AML-193 (cell line): ENCODE measurements at places on chromosomes 7 and 10.
A peak's percentile ranks its signal among the peaks of the same experiment; 100 is the strongest.

DNA sequence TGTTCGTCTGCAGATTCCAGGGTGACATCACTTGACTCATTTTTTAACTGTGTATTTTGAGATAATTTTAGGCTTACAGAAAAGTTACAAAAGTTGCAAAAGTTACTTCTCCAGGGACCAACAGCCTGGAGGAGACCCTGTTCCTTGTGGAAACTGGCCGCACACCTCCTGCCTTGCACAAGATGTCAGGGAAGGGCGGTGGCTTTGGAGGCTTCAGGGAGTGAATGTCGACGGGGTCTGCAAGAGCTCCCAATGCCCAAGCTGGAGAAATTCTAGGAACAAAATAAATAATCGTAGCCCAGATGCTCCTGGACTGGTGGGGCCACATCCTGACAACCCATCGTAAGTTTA is 62.2 kb upstream of the FAM20C start:
- DNase-seq = no peak

DNA sequence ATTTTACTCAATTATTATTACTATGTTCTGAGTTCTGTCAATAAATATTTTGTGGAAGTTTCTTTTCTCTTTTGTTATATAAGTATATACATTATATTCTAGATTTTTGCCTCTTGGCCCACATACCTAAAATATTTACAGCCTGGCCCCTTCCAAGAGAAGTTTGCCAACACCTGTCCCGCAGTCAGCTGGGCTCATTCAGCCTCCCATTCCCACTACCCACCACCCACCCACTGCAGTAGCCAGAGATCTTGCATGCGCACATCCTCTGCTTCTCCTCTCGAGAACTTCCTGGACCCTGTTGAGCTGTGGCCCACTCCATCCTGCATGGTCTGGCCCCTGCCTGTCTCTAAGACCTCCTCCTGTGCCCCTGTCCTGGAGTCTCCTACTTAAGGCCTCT is 33.6 kb downstream of the WIPF3 start:
- no peak for DNase-seq

- DNase-seq = no peak
Observed at GRCh38 chr7:55133630-55134358, 115.0 kb downstream of the EGFR start.

DNA sequence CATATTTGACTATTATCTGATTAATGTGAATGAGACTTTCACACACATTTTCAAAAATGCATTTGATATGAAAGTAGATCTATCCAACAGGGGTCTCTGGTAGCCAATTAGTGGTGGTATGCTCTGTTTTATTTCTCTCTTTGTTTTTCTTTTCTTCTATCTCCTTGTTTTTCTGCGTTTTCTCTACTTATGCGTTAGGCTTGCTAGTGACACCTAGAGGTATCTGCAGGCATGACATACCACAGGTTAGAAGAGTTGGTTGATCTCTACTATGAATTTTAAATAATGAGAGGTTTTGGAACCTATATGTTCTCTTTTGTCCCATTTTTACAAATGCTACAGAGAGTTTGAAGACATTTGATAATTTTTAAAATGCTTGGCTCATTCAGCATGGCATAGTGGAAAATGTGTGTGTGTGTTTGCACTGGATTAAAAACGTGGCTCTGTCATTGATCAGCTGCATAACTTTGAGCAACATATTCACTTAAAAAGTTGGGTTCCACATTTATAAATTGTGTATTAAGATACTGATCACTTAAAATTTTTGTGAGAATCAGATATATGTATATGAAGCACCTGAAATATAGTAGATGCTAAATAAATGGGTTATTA is 28.1 kb upstream of the PLXDC2 start:
- peak; percentile 58 for DNase-seq

- DNase-seq = no peak
Observed at GRCh38 chr10:130740915-130741750, 570.4 kb downstream of the TCERG1L start.
